ENCODE measurements at places on chromosomes 11 and 22. TPM values are rescaled to one million over a fixed set of nuclear protein-coding genes. Genes with fewer than 3 reads are reported as not detected.

SNX32 gene
- not detected for total RNA-seq

DNA sequence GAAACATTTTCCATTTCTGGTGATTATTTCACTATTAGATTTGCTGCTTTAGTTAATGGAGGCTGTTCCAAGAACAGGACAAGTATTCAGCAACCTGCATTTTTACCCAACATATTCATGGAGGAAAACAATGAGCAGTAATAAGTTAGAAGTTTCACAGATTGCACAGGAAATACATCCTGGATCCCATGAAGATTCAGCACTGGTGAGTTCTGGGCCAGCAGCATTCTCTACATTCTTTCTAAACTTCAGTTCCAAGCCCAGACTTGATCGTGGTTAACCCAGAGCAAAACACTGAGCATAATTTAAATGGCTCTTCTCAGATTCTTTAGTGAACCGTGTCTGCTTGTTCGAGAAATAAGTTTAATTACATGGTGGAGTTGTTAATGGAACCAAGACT lies 3.8 kb downstream of the FJX1 start:
- no peak overlapping the region for H3K4me3 ChIP-seq
- H3K27ac ChIP-seq = no peak overlapping the region
- no peaks in the 10 kb centered on the region for H3K4me1 ChIP-seq

- no peak overlapping the region for H3K4me3 ChIP-seq
- H3K36me3 ChIP-seq = no peaks in the 10 kb centered on the region
- DNase-seq = no peak
- H3K27ac ChIP-seq = no peak overlapping the region
Observed at GRCh38 chr11:111101881-111102280, 143.6 kb upstream of the POU2AF2 start.

GRCh38 chr11:122679466-122679865 lies 23.9 kb downstream of the UBASH3B start:
- no peak overlapping the region for H3K27ac ChIP-seq
- H3K4me3 ChIP-seq = no peak overlapping the region
- no peaks in the 10 kb centered on the region for H3K4me1 ChIP-seq
- no peaks in the 10 kb centered on the region for H3K36me3 ChIP-seq
- no peak for DNase-seq

- H3K4me3 ChIP-seq = peak within 1 kb of the TSS; percentile 60
- H3K36me3 ChIP-seq = no peaks in the 10 kb centered on the region
- no peaks in the 10 kb centered on the region for H3K27me3 ChIP-seq
- peaks cover 8% of the 10 kb centered on the region for H3K4me1 ChIP-seq
- peak within 1 kb of the TSS; percentile 94 for H3K27ac ChIP-seq
Observed at GRCh38 chr11:86800076-86800959, at the start of gene PRSS23. PRSS23 (plus strand) TSS chr11:86800542; CDS start chr11:86807644, 7,102 bp downstream.

- no peaks in the 10 kb centered on the region for H3K27me3 ChIP-seq
- DNase-seq = no peak
- no peak overlapping the region for H3K4me3 ChIP-seq
- no peak overlapping the region for H3K27ac ChIP-seq
- H3K36me3 ChIP-seq = no peaks in the 10 kb centered on the region
- H3K4me1 ChIP-seq = no peaks in the 10 kb centered on the region
Observed at GRCh38 chr11:60251485-60252212, 8.7 kb upstream of the MS4A4E start.

TESMIN gene
- 1.2 TPM for total RNA-seq

SMTNL1 gene
- total RNA-seq = not detected

- no peaks in the 10 kb centered on the region for H3K27me3 ChIP-seq
- H3K27ac ChIP-seq = peak overlapping the region; percentile 93
- peaks cover 19% of the 10 kb centered on the region for H3K4me1 ChIP-seq
Observed at GRCh38 chr22:20509344-20510047, 2.1 kb downstream of the MED15 start.

GLYATL2 gene
- total RNA-seq = not detected

GRCh38 chr22:19970479-19971275 lies 29.1 kb upstream of the TXNRD2 start:
- H3K27ac ChIP-seq = no peak overlapping the region
- H3K4me3 ChIP-seq = no peak overlapping the region
- no peaks in the 10 kb centered on the region for H3K27me3 ChIP-seq

ACRV1 gene
- not detected for total RNA-seq

OR56A3 gene
- not detected for total RNA-seq

DNA sequence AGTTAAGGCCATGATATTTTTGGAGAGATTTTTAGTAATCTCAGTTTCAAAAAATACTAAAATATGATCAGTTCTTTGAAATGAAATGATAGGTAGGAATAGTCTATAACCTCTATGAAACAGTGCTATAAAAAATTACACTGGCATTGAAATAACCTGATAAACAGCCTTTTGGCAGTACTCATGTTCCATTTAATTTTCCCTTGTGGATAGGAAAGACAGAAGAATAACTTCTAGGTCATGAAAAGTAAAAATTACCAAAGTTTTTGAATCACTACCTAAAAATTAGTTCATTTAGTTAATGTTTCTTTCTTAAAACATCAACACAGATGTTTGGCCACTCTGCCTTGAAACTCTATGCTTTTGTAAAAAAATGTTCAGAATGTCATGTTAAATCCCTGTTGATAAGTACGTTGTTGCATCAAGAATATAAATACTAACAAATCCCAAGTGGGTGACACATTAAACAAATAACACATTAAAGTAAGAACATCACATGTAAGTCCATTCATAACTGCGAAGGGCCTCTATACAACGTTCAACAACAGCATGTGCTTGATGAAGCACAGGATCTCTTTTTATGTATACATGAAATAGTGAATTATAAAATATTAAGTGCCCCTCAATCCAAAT lies 290.2 kb downstream of the SWAP70 start:
- no peaks in the 10 kb centered on the region for H3K36me3 ChIP-seq
- DNase-seq = no peak
- H3K4me3 ChIP-seq = no peak overlapping the region
- H3K27me3 ChIP-seq = no peaks in the 10 kb centered on the region
- no peaks in the 10 kb centered on the region for H3K4me1 ChIP-seq
- H3K27ac ChIP-seq = peak overlapping the region; percentile 17

SGSM1 gene
- 0.88 TPM for total RNA-seq

DNA sequence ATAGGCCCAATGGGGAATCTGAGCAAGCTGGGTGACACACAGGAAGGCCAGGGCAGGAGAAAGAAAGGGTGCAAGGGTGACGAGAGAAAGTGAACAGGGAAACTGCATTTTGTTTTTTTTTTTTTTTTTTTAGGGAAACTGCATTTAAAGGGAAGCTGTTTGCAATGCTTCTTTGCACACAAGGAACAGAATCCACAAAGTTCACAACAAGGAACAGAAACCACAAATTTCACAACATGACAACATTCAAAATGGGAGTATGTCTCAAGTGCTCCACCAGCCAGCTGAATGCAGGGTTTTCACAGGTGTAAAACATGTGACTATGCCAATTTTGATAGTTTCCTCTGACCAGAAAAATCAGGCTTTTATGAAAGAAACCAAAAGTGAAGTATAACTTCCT lies 6.8 kb upstream of the PLAAT3 start:
- no peak for DNase-seq
- no peaks in the 10 kb centered on the region for H3K36me3 ChIP-seq
- H3K27me3 ChIP-seq = no peaks in the 10 kb centered on the region
- H3K4me1 ChIP-seq = no peaks in the 10 kb centered on the region

GRCh38 chr11:71562120-71562519 lies 3.2 kb upstream of the KRTAP5-10 start:
- H3K27me3 ChIP-seq = no peaks in the 10 kb centered on the region
- H3K4me3 ChIP-seq = no peak overlapping the region
- H3K4me1 ChIP-seq = no peaks in the 10 kb centered on the region
- H3K27ac ChIP-seq = no peak overlapping the region
- H3K36me3 ChIP-seq = no peaks in the 10 kb centered on the region
- no peak for DNase-seq

DNA sequence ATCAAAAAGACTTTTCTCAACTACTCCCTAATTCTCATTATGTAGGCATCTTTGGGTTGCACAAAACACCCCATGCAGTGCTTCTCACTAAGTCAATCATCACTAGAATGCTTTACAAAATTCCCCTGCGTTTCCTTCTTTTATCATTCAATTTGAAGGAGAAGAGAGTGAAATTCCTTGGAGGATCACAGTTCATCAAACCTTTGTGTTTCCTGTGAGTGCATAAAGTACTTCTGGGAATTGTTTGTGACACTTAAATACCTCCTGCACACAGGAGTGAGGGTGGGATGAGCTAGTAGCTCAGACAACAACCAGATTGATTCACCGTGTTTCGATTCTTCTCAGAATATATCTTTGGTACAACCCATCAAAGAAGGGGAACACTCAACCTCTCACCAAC lies 3.7 kb upstream of the OR5AR1 start:
- H3K36me3 ChIP-seq = no peaks in the 10 kb centered on the region
- H3K4me1 ChIP-seq = no peaks in the 10 kb centered on the region
- H3K4me3 ChIP-seq = no peak overlapping the region
- no peak overlapping the region for H3K27ac ChIP-seq
- no peaks in the 10 kb centered on the region for H3K27me3 ChIP-seq

DNA sequence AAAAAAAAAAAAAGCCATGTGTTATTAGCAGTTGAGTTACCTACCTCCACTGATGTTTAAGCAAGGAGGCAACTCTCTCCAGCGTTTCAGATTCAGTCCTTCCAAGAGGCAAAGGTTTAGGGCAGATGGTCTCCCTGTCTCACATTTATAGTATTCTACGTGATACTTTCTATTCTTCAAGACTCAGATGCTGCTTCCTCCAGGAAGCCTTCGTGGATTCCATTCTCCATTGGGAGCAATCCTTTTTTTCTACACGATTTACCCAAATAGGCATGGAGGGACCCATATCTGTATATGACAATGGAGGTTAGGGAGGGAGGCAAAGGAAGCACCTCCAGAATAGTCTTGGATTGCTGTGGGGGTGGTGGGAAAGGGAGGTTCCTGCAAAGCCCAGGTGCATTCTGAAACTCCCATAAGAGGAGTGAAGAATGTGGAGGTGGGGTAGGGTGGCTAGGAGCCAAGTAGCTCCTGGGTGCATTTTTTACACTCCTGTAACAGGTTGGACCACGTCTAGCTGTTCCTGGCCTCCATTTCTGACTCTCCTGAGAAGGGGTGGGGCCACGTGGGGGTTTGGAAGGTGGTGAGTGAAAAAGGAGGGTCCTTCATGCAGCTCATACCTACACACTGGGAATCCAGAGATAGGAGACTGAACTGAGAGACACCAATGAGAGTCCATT lies 16.2 kb downstream of the YPEL4 start:
- H3K36me3 ChIP-seq = no peaks in the 10 kb centered on the region
- no peak for DNase-seq
- no peak overlapping the region for H3K27ac ChIP-seq
- H3K4me1 ChIP-seq = no peaks in the 10 kb centered on the region

- H3K4me1 ChIP-seq = no peaks in the 10 kb centered on the region
- DNase-seq = no peak
- H3K36me3 ChIP-seq = no peaks in the 10 kb centered on the region
- H3K4me3 ChIP-seq = no peak overlapping the region
- no peak overlapping the region for H3K27ac ChIP-seq
Observed at GRCh38 chr11:122697636-122698167, 42.2 kb downstream of the UBASH3B start.

GRCh38 chr11:75740681-75741080 lies 23.0 kb downstream of the MOGAT2 start:
- no peaks in the 10 kb centered on the region for H3K36me3 ChIP-seq
- H3K4me1 ChIP-seq = no peaks in the 10 kb centered on the region
- H3K27me3 ChIP-seq = no peaks in the 10 kb centered on the region
- H3K4me3 ChIP-seq = no peak overlapping the region
- H3K27ac ChIP-seq = no peak overlapping the region

PNPLA5 gene
- total RNA-seq = not detected

GRCh38 chr11:104765401-104766095 lies 132.7 kb downstream of the CASP12 start:
- no peak overlapping the region for H3K27ac ChIP-seq
- H3K36me3 ChIP-seq = no peaks in the 10 kb centered on the region
- DNase-seq = no peak
- no peak overlapping the region for H3K4me3 ChIP-seq
- no peaks in the 10 kb centered on the region for H3K4me1 ChIP-seq

KDELR3 gene
- total RNA-seq = not detected

GRCh38 chr22:38129021-38129420 lies 18.5 kb upstream of the BAIAP2L2 start:
- H3K36me3 ChIP-seq = no peaks in the 10 kb centered on the region
- H3K27ac ChIP-seq = no peak overlapping the region
- H3K4me1 ChIP-seq = no peaks in the 10 kb centered on the region
- DNase-seq = no peak

CENPM gene
- not detected for total RNA-seq

DNA sequence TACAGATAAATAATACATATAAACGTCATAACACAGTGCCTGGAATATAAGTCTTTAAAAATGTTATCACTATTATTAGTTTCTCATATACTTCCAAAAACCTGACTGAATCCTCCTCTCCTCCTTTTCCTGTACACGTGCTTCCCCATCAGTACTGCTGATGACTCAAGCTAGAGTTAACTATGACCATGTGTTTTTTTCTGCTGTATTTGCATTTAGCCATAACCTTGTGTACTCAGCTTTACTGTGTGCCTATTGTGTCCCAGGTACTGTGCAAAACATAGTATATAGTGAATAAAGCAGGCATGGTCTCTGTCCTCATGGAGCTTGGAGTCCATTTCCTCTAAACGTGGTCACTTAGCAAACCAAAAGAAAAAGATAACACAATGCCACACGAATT lies 56.5 kb upstream of the ARHGAP32 start:
- H3K27me3 ChIP-seq = no peaks in the 10 kb centered on the region
- no peaks in the 10 kb centered on the region for H3K4me1 ChIP-seq
- no peak for DNase-seq
- H3K36me3 ChIP-seq = no peaks in the 10 kb centered on the region

DNA sequence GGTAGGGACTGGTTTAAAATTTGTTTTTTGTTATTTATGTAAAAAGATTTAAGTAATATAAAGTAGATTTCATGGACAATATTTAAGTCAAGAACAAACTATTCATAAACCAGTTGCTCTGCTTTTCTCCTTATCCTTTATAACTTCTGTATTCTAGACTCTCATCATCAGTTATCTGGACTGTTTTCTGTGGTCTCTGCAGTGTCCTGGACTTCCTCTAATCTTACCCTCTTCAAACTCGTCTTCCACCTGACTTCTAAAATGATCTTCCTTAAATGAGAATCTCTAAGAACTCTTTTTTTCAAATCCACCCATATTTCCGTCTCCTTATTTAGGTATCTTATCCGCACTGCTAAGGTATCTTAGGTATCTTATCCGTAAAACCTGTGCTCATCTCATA lies 8.1 kb downstream of the RRM1 start:
- no peaks in the 10 kb centered on the region for H3K36me3 ChIP-seq
- H3K27ac ChIP-seq = no peak overlapping the region
- no peak overlapping the region for H3K4me3 ChIP-seq
- no peak for DNase-seq

All from uterus (tissue), 4 donors.